ENCODE measurements at places on chromosomes 3 and 15. TPM values are rescaled to one million over a fixed set of nuclear protein-coding genes. Genes with fewer than 3 reads are reported as not detected.
A peak's percentile ranks its signal among the peaks of the same experiment; 100 is the strongest.

DNA sequence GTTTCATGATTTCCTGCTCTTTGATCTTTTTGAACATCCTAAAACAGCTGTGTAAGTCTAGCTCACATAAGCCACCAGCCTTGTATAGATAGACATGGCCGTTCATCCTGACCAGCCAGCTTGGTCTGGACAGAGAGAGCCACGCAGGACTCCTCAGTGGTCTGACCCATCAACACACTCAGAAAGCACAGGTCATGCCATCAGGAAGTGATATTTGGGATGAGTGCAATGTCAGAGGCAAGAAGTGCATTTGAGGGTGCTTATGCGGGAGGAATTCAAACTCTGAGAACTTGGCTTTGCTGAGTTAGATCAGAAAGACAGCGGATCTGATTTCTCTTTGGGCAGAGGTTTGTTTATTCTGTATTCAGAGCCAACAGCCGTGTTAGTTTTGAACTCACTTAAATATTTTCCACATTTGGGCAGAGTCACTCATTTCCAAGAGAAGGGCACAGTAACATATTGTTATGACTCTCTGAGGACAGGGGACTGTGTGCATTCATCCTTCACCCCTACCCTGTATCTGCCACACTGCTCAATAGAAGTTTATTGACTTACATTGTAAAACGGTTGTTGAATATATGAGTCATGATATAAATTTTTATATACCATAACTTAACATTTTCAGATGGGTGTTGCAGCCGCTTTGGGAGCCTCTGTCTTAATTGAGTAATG is 225.3 kb upstream of the LYSMD4 start:
- no peak for DNase-seq

DNA sequence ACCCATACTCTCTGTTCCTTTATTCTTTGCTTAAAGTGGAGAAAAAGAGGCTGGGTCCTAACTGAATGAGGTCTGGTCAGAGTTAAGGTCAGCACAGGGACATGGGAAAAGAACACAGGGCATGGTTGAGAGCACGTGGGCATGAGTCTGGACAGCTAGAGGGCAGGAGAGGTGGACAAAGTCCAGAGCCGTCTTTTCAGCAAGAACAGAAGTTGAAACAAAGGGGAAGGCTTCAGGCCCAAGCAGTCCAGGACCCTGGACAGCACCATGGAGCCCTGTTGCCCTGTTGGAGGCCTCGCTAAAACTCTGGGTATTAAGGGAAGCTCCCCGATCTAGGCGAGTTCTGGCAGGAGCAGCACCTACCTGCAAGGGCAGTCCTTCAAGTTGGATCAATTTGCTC is 50.7 kb downstream of the XYLB start:
- DNase-seq = peak; percentile 56

DNA sequence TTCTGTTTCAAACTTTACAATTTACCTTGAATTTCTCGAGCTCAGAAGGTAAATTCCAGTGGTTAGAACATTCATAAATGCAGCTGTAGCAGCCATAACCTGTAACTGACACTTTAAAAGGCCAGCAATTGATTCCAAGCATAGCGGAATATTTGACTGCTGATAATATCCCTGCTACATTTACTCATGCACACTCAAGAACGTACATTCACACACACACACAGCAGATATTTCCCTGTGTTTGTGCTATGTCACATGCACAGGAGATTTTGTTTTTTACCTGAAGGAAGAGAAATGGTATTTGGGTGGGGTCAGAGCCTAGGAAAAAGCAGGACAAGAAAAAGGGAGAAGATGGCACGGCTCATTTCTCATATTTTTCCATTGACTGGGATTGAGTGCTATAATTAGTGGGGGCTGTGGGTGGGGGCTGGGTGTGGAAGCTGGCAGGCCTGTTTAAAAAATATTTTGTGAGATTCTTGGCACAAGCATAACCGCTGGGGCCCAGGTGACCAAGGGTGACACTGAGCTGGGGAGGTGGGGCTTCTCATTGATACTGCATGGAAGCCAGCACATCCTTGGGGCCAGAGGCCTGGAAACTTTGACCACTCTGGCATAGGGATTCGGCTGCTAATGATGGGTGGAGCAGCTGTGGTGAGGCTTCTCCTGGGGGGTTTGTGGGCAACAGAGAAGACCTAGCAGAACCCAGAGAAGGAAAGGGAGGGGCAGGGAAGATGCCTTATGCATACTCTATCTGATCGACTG is 88.9 kb upstream of the TPRG1 start:
- no peak for DNase-seq

The KLHL25 gene
- 5.3 TPM for polyA plus RNA-seq

DNA sequence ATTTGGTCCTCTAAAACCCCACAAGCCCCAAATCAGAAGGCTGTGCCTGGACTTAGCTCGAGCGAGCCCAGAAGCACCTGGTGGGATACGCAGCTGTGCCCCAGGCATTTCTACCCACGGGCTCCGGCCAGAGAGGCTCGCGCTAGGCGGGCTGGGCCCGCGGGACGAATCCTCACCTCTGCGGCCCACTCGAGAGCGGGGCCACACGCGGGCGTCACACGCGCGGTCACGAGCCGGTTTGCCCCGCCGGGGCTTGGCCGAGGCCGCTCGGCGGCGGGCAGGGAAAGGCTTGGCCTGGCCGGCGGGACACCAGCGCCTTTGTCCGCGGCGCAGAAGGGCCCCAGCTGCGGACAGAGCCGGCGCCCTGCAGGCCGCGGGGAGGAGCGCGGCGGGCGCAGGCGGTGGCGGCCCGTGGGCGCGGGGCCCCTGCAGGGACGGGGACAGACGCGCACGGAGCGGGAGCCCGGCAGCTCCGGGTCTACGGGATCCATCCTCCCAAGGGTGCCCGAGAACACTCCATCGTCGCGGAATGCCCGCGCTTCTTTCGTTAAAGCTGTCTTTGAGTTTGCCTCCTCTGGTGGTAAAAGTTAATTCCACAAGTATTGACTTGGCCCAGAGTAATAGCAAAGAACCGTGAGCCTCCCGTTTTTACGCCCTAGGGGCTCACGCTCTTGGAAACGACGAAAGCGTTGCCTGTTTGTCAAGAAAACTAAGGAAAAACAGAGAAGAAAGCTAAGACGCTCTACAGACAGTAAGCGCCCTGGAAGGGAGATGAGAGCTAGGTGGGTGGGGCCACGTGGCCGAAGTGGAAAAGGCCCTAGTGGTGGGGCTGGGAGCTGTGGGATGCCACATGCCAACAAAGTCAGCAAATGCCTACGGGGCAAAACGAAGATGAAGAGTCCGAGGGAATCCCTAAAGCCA is 26.4 kb downstream of the TYRO3 start:
- DNase-seq = peak; percentile 81

The IL16 gene
- 1.4 TPM for polyA plus RNA-seq

- no peak for DNase-seq
Observed at GRCh38 chr3:53199834-53200233, 38.8 kb downstream of the PRKCD start.

DNA sequence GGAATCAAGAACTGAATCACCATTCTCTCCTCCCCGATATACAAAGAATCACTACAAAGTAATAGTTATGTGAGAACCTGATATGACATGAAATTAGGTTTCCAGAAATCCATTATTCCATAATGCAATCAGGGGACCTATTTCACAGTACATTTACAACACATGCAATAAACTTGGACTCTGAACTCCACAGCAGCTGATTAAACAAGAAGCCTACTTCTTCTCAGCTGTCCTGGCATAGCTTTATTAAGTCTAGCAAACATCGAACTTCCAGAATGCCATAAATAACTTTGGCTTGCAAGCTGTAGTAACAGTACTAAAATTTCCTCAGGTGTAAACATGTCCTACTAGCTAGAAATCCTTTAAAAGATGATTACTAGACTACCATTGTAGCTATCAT is 17.8 kb downstream of the PDCD10 start:
- DNase-seq = peak; percentile 12

GRCh38 chr3:61227799-61228198 is 23.5 kb downstream of the FHIT start:
- DNase-seq = no peak

- no peak for DNase-seq
Observed at GRCh38 chr3:37999836-38000235, 9.2 kb downstream of the VILL start.

The PAQR5 gene
- polyA plus RNA-seq = 32.7 TPM

DNA sequence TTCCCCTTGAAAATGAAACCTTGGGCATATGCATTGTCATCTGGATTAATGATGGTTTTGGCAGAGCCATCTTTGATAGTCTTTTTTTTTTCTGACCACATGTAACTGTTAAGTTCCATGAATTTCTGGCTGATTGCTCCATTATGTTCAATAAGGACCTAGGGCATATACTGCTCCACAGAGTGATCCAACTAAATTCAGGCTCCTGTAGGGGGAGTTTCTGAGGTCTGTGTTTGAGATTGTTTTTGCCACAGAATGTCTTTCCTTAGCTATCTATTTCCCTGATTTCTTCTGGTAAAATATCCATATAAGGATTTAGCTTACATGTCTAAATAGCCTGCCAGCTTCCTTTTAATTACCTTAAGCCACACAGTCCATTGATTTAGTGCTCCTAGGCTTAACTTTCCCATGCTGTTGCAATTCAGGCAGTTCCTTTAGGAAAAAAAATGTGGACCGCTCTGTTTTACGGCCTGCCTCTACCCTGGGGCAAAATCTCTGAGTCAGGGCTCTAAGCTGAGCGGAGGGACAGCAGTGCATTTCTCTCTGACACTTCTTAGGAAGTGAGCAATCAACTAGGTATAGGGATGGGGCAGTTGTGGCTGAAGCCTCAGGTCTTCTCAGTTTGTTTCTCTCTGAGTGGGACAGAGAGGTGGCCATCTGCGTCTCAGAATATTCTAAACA is 796.2 kb downstream of the NR2F2 start:
- no peak for DNase-seq

The GPR149 gene
- not detected for polyA plus RNA-seq

- no peak for DNase-seq
Observed at GRCh38 chr15:98860281-98861041, 147.1 kb downstream of the PGPEP1L start.
